Skeletal muscle cell (primary cell): ENCODE measurements at places on chromosomes 6 and 20.
A peak's percentile ranks its signal among the peaks of the same experiment; 100 is the strongest.

DNA sequence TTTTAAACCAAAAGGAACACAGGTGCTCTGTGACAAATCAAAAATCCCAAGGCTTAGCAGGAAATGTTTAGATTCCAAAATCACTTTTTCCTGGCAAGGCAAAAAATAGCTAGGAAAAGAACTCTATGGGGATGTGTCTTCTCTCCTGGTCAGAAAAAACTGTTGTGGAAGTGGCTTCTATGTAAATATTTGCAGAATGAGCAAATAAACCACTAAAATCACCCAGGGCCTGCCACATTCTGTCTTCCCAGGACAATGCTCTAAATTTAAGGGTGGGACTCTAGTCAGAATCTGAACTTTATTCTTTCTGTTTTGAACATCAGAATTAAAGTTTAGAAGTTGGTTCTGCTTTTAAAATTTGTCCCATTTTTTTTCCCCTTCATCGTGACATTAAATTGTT is 29.3 kb downstream of the GCM1 start:
- no peak for DNase-seq

DNA sequence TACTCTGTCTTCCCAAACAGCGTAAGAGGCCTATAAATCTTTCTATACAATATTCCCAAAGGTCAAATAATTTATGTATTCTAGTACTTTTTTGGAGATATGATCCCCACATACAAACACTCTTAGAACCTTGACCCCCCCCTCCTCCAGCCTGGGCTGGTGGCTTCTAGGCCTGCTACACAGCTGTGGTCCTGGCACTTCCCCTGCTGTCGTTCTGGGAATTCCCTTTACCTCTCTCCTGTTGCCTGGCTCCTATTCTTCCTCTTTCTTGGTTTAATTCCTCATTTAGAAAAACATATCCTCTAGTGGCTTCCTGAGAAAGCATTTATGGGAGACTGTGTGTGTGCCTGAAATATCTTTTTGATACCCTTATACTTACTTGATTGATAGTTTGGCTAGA is 4.1 kb upstream of the TXLNB start:
- no peak for DNase-seq

- DNase-seq: no peak
These were observed 104.8 kb downstream of the GJA1 start for GRCh38 chr6:121540210-121540609.

- DNase-seq: no peak
These were observed 50.5 kb downstream of the KCTD20 start for GRCh38 chr6:36493319-36493718.

DNA sequence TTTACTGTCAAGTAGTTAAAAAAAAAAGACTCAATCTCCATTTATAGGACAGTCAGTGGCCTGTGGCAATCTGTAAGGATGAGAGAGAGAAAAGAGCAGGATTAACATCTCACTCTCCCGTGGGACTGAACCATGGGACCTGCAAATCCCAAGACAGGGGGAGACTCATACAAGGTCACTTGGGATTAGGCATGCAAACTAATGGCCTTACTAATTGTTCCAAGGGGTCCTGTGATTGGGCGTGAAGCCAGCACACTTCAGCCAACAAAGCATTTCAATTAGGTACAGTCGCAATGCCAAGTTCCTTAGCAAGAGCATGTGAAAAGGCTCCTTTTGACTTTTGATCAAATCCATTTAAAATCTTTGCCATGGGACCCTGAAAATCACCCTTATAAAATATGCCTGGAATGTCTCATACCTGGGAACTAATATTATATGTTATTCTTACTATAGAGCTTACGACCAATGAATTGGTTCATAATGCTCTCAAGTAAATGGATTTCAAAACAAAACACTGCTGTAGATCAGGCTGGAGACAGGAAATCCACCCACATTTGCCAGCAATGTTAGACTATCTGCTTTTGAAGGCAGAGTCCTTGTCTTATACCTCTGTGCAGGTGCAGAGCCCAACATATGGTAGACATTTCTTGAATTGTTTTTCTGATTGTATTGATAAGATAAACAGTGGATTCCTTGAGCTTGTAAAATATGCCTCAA is 412.5 kb downstream of the GJA1 start:
- DNase-seq: no peak

GRCh38 chr6:167778497-167779128 is 48.1 kb upstream of the AFDN start:
- no peak for DNase-seq

- no peak for DNase-seq
These were observed 69.4 kb downstream of the BACH2 start for GRCh38 chr6:90227213-90227612.

DNA sequence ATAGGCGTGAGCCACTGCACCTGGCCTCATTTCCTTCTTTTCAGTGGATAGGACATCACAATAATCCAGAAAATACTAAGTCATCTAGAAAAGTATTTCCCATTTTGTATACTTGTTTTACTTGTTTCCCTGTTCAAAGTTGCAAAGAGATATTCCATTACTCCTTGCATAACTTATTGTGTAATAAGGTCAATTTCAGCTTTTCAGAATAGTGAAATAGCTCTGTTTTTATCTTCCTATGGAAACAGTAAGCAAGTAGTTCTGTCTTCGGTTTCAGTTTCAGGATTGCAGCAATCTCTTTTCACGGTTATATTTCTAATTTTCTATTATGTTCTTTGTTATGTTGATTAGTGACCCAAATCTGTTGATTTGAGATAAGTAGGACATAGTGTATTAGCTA is 6.0 kb downstream of the STX11 start:
- DNase-seq: no peak

DNA sequence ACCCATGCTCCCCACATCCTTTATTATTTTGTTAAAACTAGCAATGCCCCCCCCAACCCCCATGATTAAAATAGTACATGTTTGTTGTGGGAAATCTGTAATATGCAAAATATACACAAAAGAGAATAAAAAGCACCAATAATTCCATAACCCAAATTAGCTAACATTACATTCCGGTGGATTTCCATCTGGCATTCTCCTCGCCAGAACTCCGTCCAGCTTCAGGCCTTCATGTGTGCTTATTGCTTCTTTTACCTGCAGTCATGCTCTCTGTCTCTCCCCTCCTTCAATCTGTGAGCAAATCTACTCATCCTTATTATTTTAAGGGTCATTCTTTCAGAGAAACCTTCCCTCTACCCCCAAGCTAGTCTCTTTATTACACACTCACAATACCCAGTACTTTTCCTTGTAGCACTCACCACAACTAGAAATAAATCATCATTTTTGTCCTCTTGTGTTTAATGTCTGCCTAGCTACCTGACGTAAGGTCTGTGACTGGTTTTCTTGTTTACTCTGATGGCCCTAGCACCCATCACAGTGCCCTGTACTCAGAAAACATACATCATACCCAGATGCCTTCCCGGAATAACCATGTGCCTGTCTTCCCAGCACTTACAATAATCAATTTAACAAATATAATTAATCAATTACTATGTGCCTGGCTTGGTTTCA is 25.6 kb upstream of the IER3 start:
- no peak for DNase-seq

DNA sequence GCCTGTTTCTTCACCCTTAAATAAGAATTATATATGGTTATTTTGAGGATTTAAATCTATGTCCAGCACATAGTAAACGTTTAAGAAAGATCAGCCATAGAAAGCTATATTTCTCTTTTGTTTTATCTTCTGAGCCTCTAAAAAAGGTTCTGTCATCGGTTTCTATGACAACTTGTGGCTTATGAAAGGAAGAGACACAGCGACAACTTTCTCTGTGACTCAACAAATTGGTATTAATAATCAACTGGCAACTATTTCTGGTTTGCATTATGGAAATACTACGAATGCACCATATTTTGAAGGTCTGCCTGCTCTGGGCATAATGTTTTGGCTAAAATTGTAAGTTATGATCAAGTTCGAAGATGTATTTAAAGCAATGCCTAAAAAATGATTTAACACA is 751.0 kb downstream of the CD109 start:
- DNase-seq: no peak

DNA sequence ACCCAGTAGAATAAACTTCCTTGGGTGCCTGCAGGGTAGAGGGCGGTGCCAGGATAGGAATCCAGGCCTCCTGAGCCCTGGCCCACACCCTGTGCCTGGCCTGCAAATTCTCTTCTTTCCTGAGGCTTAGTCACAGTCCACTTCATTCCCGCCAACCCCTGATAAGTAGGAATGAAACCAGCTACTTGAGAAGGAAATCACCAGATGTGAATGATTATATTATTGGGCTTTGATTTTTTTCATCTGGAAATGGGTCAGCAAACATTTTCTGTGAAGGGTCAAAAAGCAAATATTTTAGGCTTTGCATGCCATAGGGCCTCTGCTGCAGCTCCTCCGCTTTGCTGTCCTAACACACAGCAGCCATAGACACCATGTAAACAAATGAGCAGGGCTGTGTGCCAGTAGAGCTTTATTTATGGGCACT is 50.2 kb downstream of the STK35 start:
- no peak for DNase-seq

GRCh38 chr20:63444548-63444947 is 27.9 kb downstream of the KCNQ2 start:
- no peak for DNase-seq

- no peak for DNase-seq
These were observed 98.9 kb downstream of the ZNF217 start for GRCh38 chr20:53494753-53495152.

DNA sequence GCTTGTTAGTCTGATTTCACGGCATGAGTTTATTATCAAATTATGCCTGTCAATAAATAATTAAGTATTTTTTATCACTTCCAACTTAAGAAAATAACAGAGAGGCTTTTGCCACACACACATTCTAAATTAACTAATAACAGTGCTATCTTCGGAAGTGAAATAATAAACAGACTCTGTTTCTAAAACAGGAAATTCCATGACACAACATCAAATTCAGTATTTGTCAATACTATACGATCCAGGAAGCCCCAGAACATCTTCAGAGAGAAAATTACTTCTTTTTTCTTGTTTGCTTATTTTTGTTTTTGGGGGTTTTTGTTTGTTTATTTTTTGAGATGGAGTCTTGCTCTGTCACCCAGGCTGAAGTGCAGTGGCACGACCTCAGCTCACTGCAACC is 150.7 kb upstream of the PRDM1 start:
- no peak for DNase-seq

DNA sequence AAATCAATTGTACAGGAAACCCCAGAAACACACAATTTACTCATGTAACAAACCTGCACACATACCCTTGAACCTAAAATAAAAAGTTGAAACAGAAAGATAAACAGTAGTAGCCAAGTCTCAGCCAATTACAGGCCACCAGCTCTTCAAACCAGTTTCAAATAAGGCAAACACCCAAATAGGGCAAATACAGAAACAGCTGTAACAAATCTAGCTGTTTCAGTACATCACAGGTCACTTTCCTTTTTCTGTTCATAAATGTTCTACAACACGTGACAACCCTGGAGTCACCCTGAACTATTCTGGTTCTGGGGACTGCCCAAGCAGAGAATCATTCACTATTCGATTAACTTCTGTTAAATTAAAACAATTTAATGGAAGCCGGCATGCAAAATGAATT is 329.0 kb downstream of the GJA1 start:
- no peak for DNase-seq

GRCh38 chr20:50029697-50030461 is 47.1 kb downstream of the SNAI1 start:
- peak; percentile 87 for DNase-seq

DNA sequence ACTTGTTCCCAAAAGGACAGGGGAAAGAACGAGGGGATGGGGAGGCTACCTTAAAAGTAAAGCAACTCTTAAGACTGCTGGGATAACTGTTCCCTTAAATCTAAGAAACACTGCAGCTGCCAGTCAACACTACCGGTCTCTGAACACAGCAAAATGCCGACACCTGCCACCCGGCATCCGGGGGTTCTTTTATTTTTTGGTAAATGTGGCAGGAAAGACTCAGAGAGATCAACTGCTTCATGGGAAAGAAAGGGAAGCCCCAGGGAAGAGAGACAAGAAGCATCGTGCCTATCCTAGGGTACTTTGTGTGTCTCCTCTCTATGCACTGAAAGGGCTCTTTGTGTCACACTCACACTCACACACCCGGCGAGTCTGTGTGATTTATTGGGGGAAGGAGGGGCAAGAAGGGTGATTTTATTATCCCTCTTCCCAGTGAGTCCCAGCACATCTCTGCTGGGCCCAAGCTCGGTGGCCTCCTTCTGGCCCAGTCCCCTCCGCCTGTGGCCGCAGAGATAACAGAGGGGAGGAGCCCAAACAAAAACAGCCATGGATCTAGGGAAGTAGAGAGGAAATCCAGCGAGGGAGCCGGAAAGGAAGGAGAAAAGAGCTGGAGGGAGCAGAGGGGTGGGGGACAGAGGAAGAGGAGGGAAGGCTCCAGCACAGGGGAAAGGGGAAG is 1.4 kb downstream of the FYN start:
- DNase-seq: no peak

- no peak for DNase-seq
These were observed 110.0 kb upstream of the SSTR4 start for GRCh38 chr20:22924949-22925612.

DNA sequence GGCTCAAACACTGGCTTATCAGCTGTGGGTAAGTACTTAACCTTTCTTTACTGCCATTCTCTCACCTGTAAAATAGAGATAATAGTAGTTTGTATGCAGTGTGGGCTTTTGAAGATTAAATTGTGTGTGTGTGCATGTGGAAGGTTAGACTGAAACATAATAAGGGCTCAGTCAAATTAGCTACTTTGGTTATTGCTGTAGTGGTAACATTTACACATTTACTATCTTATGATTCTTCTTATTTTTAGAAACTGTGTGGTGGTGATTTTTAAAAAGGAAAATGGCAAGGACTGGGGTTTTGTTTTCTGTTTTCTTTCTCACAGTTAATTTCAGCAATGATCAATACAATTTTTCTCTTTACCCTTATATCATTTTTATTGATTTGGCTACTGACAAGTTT is 206.9 kb downstream of the NKAIN2 start:
- no peak for DNase-seq

- DNase-seq: no peak
These were observed 226.9 kb downstream of the SIM1 start for GRCh38 chr6:100237821-100238220.

- DNase-seq: no peak
These were observed 23.2 kb downstream of the PPP1R16B start for GRCh38 chr20:38828514-38829295.

DNA sequence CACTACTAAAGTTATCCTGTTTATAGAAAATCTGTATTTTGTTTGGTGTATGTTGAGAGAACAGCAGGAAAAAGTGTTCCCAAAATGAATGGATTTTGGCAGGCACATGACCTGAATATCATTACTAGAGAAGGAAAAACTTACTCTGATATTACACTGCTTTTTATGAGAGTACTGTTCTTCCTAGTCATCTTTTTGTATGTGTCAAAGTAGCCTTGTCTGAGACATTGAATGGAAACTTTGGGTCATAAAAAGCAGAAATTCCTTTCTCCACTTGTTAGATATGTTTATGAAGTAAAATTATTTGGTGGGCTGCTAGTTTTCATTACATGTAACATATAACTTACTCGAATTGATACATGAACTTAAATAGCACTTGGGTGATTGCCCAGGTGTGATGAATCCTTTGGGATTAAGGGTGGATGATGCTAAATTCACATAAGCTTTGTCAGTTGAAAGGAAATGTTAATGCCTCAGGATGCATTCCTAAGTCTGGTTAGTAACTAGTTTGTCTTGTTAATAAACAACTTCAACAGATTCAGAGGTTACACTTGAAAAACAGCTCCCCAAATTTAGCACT is 206.7 kb downstream of the CENPW start:
- DNase-seq: peak; percentile 20
